ENCODE measurements at places on chromosomes 13 and 19.

DNA sequence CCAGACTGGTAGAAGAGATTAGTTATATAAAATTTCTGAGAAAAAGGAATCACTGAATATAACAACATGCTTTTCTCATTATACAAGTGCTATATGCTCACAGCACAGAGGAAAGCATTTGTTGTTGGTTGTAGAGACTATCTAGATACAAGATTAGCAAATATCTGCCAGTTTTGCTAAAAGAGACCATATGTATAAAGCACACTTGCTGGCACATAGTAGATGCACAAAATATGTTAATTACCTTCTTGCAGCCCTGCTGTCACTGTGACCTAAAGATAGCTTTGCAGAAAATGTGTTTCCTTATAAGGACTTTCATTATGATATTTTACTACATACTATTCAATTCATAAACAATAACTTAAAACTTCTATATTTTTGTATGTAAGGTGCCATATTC, 755.1 kb downstream of the PCDH9 start:
- DNase-seq, result no peak

- no peak for DNase-seq
These were observed 9.2 kb upstream of the GMIP start for GRCh38 chr19:19652482-19653295.

GRCh38 chr13:31418186-31418585, 218.4 kb downstream of the B3GLCT start:
- DNase-seq, result no peak

DNA sequence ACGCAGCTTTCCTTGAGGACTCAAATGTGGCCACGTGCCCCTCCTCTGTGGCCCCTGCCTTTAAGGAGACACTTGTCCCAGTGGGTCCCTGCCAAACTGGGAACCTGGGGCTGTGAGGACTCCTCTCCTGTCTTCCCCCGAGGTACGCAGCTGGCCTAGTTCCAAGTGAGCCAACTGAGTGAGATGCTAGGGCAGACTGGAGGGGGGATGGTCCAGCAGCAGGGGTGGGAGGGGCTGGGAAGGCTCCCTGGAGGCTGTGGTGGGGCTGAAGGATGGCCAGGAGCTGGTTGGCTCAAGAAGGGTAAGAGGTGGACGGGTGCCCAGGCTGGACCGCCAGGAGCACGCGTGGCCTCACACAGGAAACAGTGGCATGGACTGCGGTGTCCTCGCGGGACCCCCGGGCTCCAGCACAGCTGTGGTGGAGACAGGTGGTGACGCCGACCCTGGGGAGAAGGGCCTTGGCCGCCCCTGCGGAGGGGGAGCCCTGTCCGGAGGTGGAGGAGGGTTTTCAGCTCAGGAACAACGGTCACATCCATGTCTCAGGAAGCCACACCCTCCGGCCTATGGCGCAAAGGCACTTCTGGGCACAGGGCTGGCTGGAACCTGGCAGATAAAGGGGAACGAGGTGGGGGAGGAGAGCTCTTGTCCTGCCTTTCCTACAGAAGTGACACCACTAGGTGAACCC, 45.8 kb downstream of the MLLT1 start:
- no peak for DNase-seq

DNA sequence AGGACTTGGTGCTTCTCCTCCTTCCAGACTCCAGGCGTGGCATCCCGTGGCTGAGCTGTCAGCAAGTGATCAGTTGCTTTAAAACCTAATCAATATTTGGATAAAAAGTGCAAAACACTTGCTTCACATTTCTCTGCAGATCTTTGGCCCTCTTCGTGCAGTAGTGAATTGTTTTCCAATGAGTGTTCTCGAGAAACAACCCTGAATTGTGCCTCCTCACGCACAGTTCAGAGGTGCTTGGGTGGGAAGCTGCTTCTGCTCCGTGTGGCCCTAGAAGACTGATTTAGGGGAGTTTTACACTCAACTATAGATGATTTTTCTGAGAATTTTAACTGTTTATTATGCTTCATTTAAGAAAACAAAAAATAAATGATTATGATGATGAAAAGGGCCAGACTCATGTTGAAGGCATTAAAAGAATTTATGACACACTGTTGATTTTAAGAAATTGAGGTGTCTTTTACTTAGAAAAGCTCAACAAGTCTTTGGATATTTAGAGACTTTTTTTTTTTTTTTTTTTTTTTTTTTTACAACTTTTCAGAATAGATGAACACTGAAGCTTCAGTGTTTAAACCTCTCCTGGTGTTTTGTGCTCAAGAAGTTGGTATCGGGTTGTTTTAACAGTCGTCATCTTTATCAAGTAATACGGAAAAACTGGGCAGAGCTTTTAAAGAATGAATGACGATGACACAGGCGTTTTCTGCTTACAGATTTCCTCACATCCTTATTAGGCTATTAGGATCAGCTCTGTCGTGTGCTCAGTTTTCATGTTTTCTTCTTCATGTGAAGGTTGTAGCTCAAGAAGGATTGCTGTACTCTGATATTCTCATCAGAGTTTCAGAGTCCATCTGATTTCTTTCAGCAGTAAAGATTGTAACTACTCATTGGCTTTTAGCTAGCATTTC, 39.5 kb upstream of the TEX29 start:
- no peak for DNase-seq

GRCh38 chr13:44417446-44417845, 43.8 kb downstream of the SERP2 start:
- DNase-seq, result no peak

DNA sequence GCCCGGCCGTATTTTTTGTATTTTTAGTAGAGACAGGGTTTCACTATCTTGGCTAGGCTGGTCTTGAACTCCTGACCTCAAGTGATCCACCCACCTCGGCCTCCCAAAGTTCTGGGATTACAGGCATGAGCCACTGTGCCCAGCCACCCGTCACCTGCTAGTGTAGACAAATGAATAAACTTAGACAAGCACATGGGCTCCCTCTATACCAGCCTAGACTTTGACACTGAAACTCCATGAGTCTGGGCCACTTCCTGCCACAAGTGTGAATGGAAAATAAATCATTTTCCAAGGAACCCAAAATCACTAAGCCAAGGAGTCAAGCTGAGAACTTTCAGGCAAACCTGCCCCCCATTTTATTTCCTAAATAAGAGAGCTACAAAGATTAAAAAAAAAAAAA, 27.0 kb upstream of the TPT1 start:
- no peak for DNase-seq

GRCh38 chr13:47258384-47258783, 361.5 kb upstream of the HTR2A start:
- no peak for DNase-seq

GRCh38 chr13:30671271-30671815, 53.6 kb downstream of the USPL1 start:
- DNase-seq, result no peak

- no peak for DNase-seq
These were observed 8.3 kb downstream of the PIAS4 start for GRCh38 chr19:4015705-4016402.

GRCh38 chr13:28117689-28118377, 17.5 kb upstream of the FLT3 start:
- DNase-seq, result no peak

GRCh38 chr13:40517486-40518480, 148.7 kb downstream of the FOXO1 start:
- DNase-seq, result no peak

- no peak for DNase-seq
These were observed 8.7 kb downstream of the BRD4 start for GRCh38 chr19:15323496-15324235.

GRCh38 chr13:51283371-51283770, 56.1 kb upstream of the SERPINE3 start:
- DNase-seq, result no peak

DNA sequence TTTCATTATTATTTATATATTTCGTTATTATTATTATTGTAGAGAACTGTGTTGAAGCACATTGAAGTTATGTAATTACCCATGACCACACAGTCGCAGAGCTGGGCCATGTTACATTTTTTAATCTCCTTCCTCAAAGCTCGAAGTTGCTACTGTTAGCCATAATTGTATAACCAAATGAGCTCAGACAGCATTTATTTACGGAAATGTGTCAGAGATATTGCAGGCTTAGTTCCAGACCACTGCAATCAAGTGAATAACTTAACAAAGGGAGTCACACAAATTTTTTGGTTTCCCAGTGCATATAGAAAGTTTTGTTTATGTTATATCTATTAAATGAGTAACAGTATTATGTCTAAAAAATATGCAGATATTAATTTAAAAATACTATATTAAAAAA, 147.1 kb upstream of the SLITRK1 start:
- DNase-seq, result no peak

DNA sequence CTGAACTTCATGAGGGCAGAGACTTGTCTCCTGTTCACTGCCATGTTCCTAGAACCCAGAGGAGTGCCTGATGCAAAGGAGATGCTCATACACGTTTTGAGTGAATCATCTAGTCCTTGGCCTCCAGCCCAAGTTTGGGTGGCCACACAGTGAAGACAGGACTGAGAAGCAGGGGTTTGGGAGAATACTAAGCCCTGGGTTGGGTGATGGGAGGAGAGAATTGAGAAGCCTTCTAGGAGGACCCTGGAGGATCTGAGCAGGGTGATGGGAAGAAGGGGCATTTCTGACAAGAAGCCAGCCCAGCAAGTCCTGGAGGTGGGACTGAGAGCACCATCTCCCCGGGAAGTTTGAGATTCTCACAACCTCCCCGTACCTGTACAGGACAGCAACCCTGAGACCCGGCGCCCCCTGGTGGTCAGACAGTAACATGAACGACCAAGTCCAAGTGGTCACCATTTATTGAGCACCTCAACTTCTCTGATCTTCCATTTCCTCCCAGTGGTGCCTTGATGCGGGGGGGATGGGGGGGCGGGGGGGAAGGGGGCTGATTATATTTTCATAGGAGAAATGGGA, 11.0 kb downstream of the CTU1 start:
- peak; percentile 61 for DNase-seq

- DNase-seq, result no peak
These were observed 73.7 kb upstream of the NPAS1 start for GRCh38 chr19:46945694-46946489.

DNA sequence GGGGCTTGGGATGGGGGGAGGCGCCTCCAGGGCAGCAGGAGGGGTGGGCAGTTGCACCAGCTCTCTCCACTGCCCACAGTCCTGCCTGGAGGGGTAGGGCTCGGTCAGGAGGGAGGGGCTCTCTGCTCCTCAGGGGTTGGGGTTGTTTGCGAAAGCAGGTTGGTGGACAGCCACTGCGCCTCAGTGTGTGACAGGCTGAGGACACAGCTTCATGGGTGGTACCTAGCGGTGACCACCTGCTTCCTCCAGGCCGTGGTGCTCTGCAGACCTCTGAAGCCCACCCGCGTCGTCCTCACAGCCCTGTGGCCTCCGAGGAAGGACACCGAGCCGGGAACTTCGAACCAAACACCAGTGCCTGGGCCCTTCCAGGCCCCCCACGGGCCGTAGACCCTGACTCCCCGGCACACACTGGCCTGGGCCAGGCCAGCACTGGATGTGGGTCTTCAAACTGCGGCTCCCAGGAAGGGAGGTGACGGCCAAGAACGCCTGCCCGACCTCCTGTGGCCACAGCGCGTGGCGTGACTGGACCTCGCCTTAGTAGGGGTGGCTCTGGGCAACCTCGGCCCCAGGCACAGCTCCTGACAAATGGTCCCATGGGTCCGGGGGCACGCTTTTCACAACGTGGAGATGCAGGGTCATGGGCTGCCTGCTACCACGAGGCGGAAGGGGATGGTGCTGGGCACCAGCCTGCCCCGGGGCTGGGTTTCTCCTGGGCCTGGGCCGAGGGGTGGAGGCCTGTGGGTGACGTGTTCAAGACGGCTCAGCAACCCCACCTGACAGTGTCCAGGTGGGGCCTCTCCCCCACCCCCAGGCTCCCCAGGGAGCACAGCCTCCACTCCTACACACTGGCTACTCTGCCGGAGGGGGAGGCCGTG, 173.2 kb downstream of the KDM4B start:
- no peak for DNase-seq

DNA sequence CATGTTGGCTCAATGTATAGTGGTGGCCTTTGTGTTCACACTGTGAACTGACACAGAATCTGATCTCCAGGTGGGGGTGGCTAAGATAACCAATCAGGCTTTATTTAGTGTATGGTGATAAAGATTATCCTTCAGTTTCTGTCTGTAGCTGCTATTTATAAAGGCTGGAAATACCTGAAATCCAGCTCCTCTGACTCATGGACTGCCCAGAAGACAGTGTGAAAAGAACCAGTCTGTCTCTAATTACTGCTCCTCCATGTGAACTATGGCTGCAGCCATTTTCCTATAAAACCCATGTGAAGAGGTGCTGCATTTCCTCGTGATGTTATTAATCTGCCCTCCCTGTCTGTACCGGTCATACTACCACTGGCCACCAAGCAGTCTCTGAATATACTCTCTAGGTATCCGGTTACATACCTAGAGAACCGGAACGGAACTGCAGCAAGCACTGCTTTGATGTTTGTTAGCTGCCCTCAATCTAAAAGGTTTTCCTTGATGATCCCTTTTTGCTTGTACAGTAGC, 238.0 kb downstream of the LHFPL6 start:
- no peak for DNase-seq

DNA sequence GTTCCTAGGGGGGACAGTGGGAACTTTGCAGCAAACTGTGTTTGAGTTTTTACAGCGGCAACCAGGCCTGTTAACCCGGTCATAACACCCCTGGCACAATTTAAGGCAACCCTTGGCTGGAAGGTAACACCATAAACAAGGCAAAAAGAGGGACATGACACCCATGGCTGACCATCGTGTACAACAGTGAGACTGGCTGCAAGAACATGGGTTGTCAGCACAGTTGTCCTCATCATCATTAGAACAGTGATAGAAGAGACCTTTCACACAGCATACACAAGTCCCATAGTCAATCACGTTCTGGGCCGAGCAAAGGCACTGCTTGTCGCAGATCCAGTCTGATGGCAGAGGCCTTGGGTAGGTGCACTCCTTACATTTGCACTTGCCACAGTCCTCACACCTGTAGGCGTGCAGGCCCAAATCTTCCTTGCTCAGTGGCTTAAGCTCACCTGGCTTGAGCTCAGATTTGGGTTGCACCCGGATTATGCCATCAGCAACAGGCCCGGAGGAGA, 4.1 kb downstream of the SPRY2 start:
- no peak for DNase-seq

DNA sequence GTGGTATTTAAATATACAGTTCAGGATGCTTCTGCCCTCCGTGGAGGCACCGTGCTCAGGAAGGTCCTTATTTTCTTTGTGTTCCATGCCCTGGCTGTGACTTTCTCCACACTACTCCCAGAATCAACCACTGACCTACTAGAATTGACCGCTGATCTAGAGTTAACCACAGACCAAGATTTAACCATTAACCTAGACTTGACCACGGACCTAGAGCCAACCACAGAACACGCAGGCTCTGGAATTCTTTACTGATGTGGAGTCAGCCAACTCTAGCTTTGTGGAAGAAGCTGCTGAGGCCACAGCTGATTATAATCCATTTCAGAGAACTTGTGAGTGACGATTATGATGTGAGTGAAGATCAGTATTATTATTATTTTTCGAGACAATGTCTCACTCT, 18.0 kb downstream of the GTF2F2 start:
- DNase-seq, result no peak

GRCh38 chr13:82993417-82993816, 888.9 kb downstream of the SLITRK1 start:
- no peak for DNase-seq

GRCh38 chr19:19403373-19403901, 2.0 kb upstream of the GATAD2A start:
- DNase-seq, result no peak

Measured in activated T-helper 1 cell treated with anti-CD3 and anti-CD28 coated beads, Interleukin-2, amount 50 U/mL, for 16 hours (primary cell).